Osteoblast (primary cell): ENCODE measurements at places on chromosomes 5 and 9. TPM values are rescaled to one million over a fixed set of nuclear protein-coding genes. Genes with fewer than 3 reads are reported as not detected.

Gene PRSS3
- total RNA-seq: 2.2 and 3.5 TPM in 2 replicates

Gene CTSV
- 0.29 and 0.36 TPM in 2 replicates for total RNA-seq

GRCh38 chr9:87158765-87159164 lies 211.5 kb upstream of the GAS1 start:
- peaks cover 7% of the 10 kb centered on the region for H3K4me1 ChIP-seq
- no peak for DNase-seq
- no peaks in the 10 kb centered on the region for H3K36me3 ChIP-seq
- no peak overlapping the region for H3K4me3 ChIP-seq
- no peak overlapping the region for H3K27ac ChIP-seq

GRCh38 chr5:141338538-141339306 lies at the start of gene PCDHGA2:
Gene PCDHGA2 (plus strand): TSS chr5:141338760.
- DNase-seq: peak; percentile 82
- H3K4me3 ChIP-seq: peak within 1 kb of the TSS; percentile 73
- no peaks in the 10 kb centered on the region for H3K36me3 ChIP-seq
- no peaks in the 10 kb centered on the region for H3K4me1 ChIP-seq
- H3K27me3 ChIP-seq: peaks cover 22% of the 10 kb centered on the region
- no peak within 1 kb of the TSS for H3K27ac ChIP-seq

GRCh38 chr5:82835488-82835887 lies 241.7 kb downstream of the TMEM167A start:
- no peaks in the 10 kb centered on the region for H3K36me3 ChIP-seq
- no peaks in the 10 kb centered on the region for H3K27me3 ChIP-seq
- no peaks in the 10 kb centered on the region for H3K4me1 ChIP-seq
- H3K4me3 ChIP-seq: no peak overlapping the region
- no peak for DNase-seq

GRCh38 chr9:93898502-93899426 lies 56.4 kb downstream of the BARX1 start:
- H3K27me3 ChIP-seq: no peaks in the 10 kb centered on the region
- no peaks in the 10 kb centered on the region for H3K4me1 ChIP-seq
- H3K36me3 ChIP-seq: no peaks in the 10 kb centered on the region
- no peak overlapping the region for H3K27ac ChIP-seq

DNA sequence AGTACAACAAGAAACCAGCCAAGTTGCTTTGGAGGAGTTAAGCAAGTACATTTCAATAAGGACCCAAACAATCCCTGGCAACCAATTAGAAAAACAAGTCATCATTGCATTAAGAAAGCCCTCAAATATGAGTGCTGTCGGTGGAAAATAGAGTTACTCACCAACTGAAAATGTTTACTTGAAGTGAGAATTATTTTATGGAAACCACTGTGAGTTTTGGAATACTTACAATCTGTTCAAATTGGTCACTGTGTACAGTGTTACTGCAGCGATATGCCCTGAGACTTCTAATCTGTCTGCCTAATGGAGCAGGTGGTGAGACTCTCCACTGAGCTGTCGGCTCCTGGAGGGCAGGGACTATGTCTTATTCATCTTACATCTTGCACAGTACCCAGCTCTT lies 1073.2 kb upstream of the DMAC1 start:
- H3K4me3 ChIP-seq: no peak overlapping the region
- peaks cover 4% of the 10 kb centered on the region for H3K4me1 ChIP-seq
- DNase-seq: no peak
- H3K36me3 ChIP-seq: no peaks in the 10 kb centered on the region
- H3K27ac ChIP-seq: no peak overlapping the region

- H3K27ac ChIP-seq: peak overlapping the region; percentile 99
- H3K4me1 ChIP-seq: peaks cover 37% of the 10 kb centered on the region
- DNase-seq: no peak
- H3K27me3 ChIP-seq: no peaks in the 10 kb centered on the region
- H3K36me3 ChIP-seq: peaks cover 12% of the 10 kb centered on the region
Observed at GRCh38 chr5:163458778-163459385, 1.0 kb downstream of the NUDCD2 start.

DNA sequence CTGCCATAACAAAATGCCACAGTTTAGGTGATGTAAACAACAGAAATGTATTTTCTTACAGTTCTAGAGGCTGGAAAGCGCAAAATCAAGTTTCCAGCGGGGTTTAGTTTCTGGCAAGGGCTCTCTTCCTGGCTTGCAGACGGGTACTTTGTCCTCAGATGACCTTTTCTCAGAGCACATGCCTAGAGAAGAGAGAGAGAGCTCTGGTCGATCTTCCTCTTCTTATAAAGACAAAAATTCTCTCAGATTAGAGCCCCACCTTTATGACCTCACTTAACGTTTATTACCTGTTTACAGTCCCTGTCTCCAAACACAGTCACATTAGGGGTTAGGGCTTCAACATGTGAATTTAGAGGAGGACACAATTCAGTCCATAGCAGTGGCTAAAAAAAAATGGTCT lies 119.7 kb downstream of the CETN3 start:
- H3K36me3 ChIP-seq: no peaks in the 10 kb centered on the region
- DNase-seq: no peak
- H3K4me3 ChIP-seq: no peak overlapping the region

GRCh38 chr9:96022445-96023051 lies 147.1 kb downstream of the ERCC6L2 start:
- no peak overlapping the region for H3K27ac ChIP-seq
- no peak for DNase-seq
- no peaks in the 10 kb centered on the region for H3K36me3 ChIP-seq
- no peaks in the 10 kb centered on the region for H3K4me1 ChIP-seq
- H3K27me3 ChIP-seq: peaks cover 56% of the 10 kb centered on the region
- H3K4me3 ChIP-seq: no peak overlapping the region

GRCh38 chr5:119063579-119064379 lies 7.1 kb upstream of the DMXL1 start:
- H3K27ac ChIP-seq: peak overlapping the region; percentile 24
- peak; percentile 27 for DNase-seq
- H3K4me1 ChIP-seq: peaks cover 4% of the 10 kb centered on the region
- no peaks in the 10 kb centered on the region for H3K36me3 ChIP-seq
